ENCODE measurements at places on chromosomes 11 and 22.

GRCh38 chr22:37420686-37421467, 6.4 kb downstream of the ELFN2 start:
- no peak for DNase-seq

- DNase-seq, result no peak
Measured at GRCh38 chr11:116853461-116854073, 16.1 kb upstream of the APOA1 start.

DNA sequence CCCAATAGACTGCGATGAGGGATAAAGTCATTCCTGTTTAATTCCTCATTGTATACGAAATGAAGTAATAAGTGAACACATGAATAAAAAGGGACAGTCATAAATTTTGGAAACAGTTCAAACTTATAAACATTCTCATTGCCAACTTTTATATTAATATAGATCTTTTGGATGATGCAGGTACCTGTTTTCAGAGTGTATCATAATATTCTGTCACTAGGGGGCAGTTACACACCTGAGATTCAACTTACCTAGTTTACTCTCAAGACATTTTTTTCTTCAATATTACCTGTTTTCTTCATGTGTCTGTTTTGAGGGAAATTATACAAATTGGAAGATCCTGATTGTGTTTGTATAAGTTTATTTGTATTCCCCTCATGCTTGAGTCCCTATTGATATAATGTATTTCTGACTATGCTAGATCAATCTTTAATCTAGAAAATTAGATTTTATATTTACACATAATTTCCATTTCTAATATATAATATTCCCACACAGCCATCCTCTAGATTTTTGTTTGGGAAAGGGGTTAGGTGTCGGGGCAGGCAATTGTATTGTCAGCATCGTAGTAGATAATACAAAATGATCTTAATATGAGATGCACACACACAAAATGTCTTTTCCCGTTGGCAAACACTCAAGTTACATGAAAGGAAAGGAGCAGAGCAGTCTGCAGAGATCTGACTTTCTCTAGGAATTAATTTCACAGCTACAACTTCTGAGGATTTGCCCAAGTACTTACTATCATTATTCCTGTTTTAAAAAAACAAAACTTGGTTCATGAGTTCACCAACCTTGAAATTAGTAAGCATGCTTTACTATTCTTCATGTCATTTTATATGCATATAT, 18.4 kb downstream of the FDX1 start:
- peak; percentile 24 for DNase-seq

GRCh38 chr11:122686111-122686510, 30.6 kb downstream of the UBASH3B start:
- DNase-seq, result no peak

GRCh38 chr11:120972621-120973020, 51.3 kb upstream of the TBCEL start:
- no peak for DNase-seq

DNA sequence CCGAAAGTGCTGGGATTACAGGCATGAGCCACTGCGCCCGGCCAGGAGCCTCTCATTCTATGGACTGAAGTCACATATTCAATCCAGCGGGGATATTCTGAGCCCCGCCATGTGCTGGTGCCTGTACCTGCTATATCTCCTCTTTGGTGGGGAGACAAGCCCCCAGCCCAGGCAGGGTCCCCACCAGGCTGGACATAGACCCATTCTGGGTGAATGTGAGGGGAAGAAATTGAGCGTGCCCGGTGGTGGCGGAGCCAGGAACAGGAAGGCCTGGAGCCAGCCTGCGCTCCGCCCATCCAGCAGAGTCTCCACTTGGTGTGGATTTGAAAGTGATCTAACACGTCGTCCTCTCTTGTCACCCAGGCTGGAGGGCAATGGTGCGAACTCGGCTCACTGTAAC, 38.0 kb upstream of the CSNK1E start:
- DNase-seq, result no peak

DNA sequence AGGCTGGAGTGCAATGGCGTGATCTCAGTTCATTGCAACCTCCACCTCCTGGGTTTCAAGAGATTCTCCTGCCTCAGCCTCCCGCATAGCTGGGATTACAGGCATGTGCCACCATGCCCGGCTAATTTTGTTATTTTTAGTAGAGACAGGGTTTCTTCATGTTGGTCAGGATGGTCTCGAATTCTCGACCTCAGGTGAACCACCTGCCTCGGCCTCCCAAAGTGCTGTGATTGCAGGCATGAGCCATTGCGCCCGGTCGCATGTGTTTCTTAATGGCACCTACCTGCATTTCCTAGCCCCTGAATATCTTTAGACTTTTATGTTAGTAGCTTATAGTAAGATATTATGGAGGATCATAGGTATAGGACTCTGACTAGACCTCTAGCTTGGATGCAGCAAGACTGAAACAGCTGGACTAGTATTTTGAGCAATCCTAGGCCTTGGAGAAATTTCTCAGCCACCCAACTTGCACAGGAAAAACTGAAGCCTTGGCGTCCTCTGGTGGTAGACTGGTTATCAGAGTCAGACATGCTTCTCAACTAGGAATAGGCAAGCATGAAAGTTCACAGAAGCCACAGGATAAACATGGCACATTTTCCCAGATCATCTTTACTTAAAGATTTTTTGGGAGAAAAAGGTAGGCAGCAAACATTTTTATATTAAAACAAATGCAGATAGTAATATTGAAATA, 22.7 kb upstream of the C1QTNF4 start:
- DNase-seq, result peak; percentile 37

DNA sequence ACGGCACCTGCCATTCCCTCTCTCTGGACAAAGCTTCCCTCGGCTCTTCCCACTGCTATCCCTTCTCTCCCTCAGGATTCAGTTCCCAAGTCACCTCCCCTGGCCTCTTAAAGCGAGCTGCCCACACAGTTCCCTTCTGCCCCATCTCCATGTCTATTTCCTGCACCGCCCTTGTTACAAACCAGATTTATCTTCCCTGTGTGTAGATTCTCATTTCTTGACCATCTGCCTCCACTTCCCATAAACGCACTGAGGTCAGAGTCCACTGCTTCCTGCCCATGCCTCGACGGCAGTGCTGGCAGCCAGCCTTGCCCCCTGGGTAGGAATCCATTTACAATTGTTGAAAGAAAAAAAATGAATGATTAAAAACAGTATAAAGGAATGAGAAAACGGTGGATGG, 11.6 kb upstream of the APOBEC3B start:
- no peak for DNase-seq

- no peak for DNase-seq
Measured at GRCh38 chr11:94017446-94017845, 3.7 kb upstream of the HEPHL1 start.

DNA sequence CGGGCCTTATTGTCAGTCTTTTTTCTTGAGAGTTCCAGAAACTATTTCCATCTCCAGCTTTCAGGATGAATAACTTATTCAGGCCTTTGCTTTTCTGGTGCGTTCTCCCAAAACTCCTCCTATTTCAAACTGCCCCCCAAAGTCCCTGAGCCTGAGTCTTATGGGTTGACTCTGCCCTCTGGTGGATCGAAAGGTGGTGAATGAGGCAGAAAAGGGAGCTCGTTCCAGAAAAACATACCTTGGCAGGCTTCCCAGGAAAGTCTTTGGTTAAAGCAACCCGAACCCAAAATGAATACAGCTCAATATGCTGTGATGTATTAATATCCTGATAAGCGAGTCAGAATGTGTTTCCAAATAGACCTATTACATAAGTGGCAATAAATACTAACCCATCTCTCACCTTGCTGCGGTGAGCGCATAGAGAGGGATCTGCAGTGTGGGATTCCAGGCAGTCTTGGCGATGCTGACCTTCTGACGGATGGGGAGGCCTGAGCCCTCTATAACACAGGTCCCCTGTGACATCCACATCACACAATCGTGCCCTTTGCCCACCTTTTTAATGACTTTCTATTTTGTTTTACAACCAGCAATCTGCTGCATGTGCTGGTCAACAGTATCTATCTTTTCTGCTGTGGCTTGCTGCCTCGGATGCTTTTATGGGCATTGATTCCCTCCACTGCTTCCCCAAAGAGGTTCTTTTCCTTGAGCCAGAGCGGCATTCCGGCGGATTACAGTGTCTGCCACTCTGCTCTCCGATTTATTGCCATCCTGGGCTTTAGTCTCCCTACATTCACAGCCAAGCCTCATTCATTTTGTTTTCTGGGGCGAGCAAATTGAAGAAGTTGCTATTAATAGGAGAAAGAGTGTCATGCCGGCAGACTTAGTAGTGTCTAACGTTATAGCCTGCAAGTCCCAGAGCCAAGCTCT, 756.8 kb downstream of the NTM start:
- peak; percentile 94 for DNase-seq

GRCh38 chr22:45205276-45205925, 35.3 kb downstream of the KIAA0930 start:
- DNase-seq, result no peak

- DNase-seq, result peak; percentile 99
Measured at GRCh38 chr11:112961146-112961668, at the start of gene NCAM1. Gene NCAM1 (plus strand): TSS chr11:112961420.

GRCh38 chr22:26477341-26477731, 6.2 kb downstream of the HPS4 start:
- DNase-seq, result no peak

DNA sequence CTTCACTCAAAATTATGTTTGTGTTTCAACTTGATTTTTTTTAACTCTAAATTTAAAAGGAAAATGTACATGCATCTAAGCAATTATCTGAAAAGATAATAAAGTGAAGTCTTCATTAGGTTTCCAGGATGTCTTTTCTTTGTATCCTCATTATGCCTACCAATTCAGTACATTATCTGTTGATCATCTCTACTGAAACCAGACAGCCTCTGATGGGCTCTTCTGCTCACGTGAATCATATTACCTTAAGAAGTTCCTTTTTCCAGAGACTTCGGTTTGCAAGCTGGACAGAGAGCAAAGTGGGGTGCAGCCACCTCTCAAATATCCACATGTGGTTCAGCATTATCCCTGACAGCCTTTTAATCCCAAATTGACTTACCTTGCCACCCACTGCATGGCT, 158.4 kb downstream of the CADM1 start:
- DNase-seq, result no peak

- DNase-seq, result no peak
Measured at GRCh38 chr11:104462341-104462740, 298.4 kb upstream of the PDGFD start.

DNA sequence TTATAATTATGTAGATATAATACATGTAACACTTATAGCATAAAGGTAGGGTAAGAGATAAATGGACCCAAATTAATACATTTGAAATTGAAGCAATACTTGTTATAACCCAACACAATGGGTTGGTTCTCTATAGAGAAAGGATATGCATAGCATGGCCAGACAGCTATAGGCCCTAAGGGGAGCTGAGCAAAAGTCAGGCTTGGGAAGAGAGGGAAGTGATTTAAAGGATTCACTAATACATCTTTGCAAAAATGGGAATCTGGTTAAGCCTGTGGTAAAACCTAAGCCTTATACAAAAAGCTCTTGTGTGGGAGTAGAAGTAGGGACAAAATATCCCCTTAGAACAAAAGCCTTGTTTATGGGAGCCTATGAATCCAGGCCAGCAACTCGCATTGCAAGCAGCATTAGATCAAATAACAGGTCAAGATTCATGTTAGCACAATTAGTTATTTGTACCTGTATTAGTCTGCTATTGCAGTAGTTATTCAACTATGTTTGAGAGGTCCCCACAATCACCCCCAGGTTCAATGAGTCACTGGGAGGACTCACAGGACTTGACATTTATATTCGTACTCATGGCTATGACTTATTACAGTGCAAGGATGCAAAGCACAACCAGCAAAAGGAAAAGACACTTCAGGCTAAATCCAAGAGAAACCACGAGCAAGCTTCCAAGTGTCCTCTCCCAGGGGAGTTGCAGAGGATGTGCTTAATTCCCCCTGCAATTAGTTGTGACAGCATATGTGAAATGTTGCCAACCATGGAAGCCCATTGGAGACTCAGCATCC, 144.7 kb upstream of the LMO1 start:
- no peak for DNase-seq

DNA sequence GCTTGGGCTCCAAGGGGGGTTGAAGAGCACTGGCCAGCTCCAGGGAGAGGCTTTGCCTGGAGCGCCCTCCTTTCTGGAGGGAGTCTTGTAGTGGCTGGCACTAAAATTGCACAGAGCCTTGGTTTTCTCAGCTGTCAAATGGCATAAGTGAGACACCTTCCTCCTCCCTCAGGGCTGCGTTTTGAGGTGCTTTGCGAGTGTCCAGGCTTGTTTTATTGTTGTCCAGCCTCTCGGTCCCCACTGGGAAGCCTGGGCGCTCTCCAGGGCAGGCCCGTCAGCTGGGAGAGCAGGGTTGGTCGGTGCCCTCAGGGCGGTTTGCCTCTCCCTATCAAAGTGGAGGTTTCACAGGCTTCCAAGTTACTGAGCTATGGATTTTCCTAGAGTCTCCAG, 149.3 kb upstream of the B3GAT1 start:
- no peak for DNase-seq

GRCh38 chr22:24315367-24315966, 44.8 kb downstream of the SPECC1L start:
- DNase-seq, result no peak

DNA sequence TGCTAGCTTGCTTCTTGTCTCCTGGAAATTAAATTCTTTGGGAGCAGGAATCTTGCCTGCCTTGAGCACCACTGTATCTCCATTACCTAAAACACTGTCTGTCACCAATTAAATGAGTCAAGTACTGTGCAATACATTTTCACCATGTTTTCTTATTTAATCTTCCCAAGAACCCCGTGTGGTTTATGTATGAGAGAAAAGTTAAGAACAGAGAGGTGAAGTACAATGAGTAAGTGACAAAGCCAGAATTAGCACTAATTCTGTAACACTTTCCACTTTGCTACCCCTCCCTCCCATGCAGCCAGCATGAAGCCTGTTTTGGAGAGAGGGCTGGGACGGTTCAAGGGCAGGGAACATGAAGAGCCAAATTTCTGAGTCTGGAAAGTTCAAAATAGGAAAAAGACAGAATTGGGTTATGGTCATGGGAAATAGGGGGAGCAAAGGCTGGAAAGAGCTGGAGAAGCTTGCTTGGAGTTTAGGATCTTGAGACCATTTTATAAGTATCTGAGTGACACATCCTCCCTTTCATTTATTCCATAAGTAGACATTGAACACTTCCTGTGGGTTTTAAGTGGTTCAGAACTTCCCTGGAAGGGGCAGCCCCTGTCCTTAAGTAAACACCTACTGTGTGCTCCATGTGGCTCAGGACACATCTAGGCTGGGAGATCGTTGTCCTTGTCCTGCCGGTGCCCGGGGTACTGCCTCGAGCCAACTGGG, 60.5 kb upstream of the CHST1 start:
- DNase-seq, result no peak

DNA sequence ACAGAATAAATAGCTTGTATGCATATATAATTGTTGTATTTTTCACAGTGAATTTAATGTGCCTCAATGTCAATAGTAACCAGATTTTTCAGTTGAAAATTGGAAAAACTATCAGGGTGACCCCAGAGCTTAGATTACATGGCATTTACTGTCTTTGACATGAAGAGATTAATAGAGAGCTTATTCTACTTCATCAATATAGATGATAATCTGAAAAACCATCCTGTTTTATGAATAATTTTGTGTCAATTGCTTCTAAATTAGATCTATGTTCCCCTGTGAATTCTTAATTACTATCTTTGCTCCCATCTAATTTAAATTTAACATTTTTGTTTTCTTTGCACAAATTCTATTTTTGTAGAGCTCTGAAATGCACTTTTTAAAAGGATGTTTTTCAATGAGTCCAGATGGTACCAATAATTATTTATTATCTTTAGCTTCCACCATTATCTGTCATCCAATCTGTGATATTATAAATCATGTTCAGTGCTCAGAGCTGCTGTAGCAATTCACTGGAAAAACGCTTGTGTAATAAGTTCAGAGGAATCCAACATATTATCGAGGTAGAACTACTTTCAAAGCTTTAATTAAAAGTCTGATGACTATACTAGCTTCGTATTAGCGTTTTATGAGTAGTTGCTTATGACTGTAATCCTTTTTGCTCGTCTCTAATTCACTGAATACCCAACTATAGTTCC, 291.4 kb downstream of the JRKL start:
- DNase-seq, result no peak

Data from NCI-H1092 treated with DMSO at 0.1 percent for 48 hours (cell line).